ENCODE measurements at places on chromosomes 1 and 21. TPM values are rescaled to one million over a fixed set of nuclear protein-coding genes. Genes with fewer than 3 reads are reported as not detected.

DNA sequence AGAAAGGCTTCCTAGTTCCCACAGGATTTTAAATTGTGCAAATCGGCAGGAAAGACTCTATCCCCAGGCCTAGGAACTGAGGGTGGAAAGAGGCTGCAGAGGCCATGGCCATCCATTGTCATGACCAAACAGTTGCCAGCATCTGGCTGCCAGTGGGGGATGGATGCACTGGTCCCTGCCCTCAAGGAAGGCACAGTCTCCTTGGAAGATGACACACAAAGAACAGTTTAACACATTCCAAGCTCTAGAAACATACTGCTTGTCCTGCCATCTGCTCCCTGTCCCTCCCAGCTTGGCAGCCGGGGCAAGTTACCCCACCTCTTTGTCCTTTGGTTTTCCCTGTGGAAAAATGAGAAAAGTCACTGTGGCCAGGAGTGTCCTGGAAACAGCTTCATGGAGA is 83.2 kb downstream of the BCAR3 start:
- no peak overlapping the region for H3K4me3 ChIP-seq
- H3K27me3 ChIP-seq: peaks cover 2% of the 10 kb centered on the region
- DNase-seq: no peak
- H3K36me3 ChIP-seq: no peaks in the 10 kb centered on the region
- H3K4me1 ChIP-seq: no peaks in the 10 kb centered on the region

DNA sequence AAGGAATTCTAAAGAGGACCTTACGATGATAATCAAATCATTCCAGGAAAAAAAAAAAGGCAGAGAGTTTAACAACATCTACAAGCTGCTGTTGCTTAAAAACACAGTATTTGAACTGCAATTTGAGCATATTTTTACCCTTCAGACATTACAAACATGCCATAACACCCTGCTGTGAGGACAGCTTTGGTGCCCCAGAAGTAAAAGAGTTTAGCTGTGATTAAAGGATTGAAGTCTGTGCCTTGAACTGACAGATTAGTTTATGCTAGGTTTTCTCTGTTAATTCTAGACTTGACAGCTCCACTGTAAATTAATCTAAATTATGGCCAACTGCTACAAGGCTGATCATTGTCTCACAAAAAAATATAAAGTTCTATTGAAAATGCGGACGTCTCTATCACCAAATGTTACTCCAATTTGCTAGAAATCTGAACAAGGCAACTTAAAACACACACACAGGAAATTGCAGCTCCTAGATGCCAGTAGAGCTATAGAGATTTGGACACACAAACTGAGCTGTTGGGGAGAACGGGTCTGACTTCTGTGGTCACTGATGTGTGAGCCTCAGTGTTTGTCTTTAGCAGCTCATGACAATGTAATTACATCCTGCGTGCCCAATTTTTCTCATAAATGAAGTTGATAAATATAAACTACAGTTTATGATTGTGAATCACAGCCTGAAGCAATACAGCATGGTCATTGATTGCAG is 217.9 kb downstream of the NTNG1 start:
- H3K27ac ChIP-seq: no peak overlapping the region
- H3K27me3 ChIP-seq: no peaks in the 10 kb centered on the region
- no peaks in the 10 kb centered on the region for H3K4me1 ChIP-seq
- H3K4me3 ChIP-seq: no peak overlapping the region
- H3K36me3 ChIP-seq: no peaks in the 10 kb centered on the region

- no peaks in the 10 kb centered on the region for H3K36me3 ChIP-seq
- DNase-seq: no peak
- no peak overlapping the region for H3K4me3 ChIP-seq
- H3K27ac ChIP-seq: no peak overlapping the region
- no peaks in the 10 kb centered on the region for H3K4me1 ChIP-seq
Observed at GRCh38 chr1:158045639-158046038, 52.2 kb downstream of the KIRREL1 start.

- H3K36me3 ChIP-seq: no peaks in the 10 kb centered on the region
- no peak overlapping the region for H3K4me3 ChIP-seq
- peaks cover 8% of the 10 kb centered on the region for H3K4me1 ChIP-seq
- no peak for DNase-seq
- no peak overlapping the region for H3K27ac ChIP-seq
- no peaks in the 10 kb centered on the region for H3K27me3 ChIP-seq
Observed at GRCh38 chr1:44832056-44832705, 10.9 kb downstream of the PTCH2 start.

DNA sequence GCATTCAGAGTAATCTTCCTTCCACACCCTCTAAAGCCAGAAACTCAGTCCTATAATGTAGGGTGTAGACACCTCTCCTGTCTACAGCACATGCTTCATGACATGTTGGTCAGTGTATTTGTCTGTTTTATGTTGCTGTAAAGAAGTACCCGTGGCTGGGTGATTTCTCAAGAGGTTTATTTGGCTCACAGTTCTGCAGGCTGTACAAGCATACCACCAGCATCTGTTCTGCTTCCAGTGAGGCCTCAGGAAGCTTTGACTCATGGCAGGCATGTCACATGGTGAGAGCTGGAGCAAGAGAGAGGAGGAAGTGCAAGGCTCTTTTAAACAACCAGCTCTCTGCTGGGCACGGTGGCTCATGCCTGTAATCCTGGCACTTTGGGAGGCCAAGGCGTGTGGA is 12.1 kb downstream of the PLOD1 start:
- H3K27me3 ChIP-seq: no peaks in the 10 kb centered on the region
- peaks cover 3% of the 10 kb centered on the region for H3K36me3 ChIP-seq
- H3K4me1 ChIP-seq: no peaks in the 10 kb centered on the region
- DNase-seq: no peak

DNA sequence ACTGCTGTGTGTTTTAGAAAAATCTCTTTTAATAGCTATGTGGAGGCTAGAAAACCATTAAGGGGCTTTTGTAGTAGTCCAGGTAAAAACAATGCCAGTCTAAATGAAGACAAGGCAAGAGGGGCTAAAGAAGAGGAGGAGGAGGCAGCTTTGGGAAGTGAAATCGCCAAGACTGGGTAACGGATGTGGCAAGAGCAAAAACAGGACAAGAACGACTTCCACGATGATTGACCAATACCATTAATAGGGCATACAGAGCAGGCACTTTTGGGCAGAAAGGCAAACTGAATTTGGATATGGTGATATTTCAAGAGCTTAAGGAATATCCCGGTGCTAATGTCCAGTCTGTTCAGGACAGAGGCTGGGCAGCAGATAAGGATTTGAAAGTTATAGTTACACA is 22.0 kb downstream of the COA6 start:
- H3K36me3 ChIP-seq: peaks cover 11% of the 10 kb centered on the region
- DNase-seq: no peak
- no peaks in the 10 kb centered on the region for H3K27me3 ChIP-seq
- peaks cover 26% of the 10 kb centered on the region for H3K4me1 ChIP-seq

DNA sequence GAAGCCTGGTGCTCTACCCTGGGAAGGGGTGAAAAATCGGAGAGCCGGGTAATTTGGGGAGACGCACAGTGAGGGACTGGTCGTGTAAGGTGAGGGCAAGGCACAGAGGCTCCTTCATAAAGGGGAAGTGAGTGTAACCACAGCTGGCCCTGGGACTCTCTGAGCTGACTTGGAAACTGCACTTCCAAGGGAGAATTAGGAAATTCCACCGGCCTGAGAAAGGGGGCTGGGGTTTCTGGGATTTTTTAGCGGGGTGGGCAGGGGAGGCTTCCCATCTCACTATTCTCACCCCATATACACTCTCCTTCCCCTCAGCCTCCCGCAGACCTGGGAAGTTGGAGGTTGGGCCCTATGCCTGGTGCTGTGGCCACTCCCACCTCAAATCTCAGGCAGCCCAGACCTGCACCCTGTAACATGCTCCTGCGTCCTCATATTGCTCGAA is 88.3 kb upstream of the IPO9 start:
- H3K27me3 ChIP-seq: peaks cover 4% of the 10 kb centered on the region
- H3K27ac ChIP-seq: no peak overlapping the region
- H3K36me3 ChIP-seq: no peaks in the 10 kb centered on the region
- H3K4me1 ChIP-seq: peaks cover 11% of the 10 kb centered on the region
- no peak for DNase-seq
- peak overlapping the region; percentile 76 for H3K4me3 ChIP-seq

DNA sequence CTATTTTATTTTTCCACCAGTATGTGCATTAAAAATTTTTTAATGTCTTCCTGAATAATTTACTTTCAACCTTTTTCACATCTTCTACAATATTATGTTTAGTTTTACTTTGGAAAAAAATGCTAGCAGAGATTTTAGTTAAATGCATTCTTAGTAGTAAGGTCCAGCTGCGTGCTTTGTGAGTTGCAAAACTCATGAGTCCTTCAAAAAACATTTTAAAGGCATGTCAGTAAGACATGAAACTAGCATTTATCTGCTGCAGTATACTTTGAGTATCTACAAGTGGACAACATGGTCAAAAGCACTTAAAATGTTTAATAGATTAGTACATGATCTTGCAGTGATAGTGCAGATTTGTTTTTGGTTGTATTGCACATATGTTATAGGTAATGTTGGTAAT is 139.0 kb downstream of the HS2ST1 start:
- H3K27me3 ChIP-seq: no peaks in the 10 kb centered on the region
- peaks cover 3% of the 10 kb centered on the region for H3K36me3 ChIP-seq

GRCh38 chr1:15328351-15329103 is 81.2 kb upstream of the EFHD2 start:
- H3K36me3 ChIP-seq: no peaks in the 10 kb centered on the region
- no peak overlapping the region for H3K4me3 ChIP-seq
- DNase-seq: no peak
- peaks cover 2% of the 10 kb centered on the region for H3K4me1 ChIP-seq
- no peak overlapping the region for H3K27ac ChIP-seq

- H3K27ac ChIP-seq: no peak overlapping the region
- no peak for DNase-seq
- no peaks in the 10 kb centered on the region for H3K36me3 ChIP-seq
Observed at GRCh38 chr1:16172218-16172830, 16.5 kb upstream of the EPHA2 start.

- no peak for DNase-seq
- no peaks in the 10 kb centered on the region for H3K4me1 ChIP-seq
- H3K27me3 ChIP-seq: peaks cover 4% of the 10 kb centered on the region
- H3K27ac ChIP-seq: no peak overlapping the region
- H3K4me3 ChIP-seq: no peak overlapping the region
- no peaks in the 10 kb centered on the region for H3K36me3 ChIP-seq
Observed at GRCh38 chr1:201250326-201251011, 32.8 kb upstream of the PKP1 start.

GRCh38 chr1:100810360-100810759 is 84.3 kb downstream of the EXTL2 start:
- H3K27me3 ChIP-seq: peaks cover 24% of the 10 kb centered on the region
- H3K4me3 ChIP-seq: no peak overlapping the region
- no peaks in the 10 kb centered on the region for H3K36me3 ChIP-seq
- no peak for DNase-seq
- peaks cover 2% of the 10 kb centered on the region for H3K4me1 ChIP-seq

DNA sequence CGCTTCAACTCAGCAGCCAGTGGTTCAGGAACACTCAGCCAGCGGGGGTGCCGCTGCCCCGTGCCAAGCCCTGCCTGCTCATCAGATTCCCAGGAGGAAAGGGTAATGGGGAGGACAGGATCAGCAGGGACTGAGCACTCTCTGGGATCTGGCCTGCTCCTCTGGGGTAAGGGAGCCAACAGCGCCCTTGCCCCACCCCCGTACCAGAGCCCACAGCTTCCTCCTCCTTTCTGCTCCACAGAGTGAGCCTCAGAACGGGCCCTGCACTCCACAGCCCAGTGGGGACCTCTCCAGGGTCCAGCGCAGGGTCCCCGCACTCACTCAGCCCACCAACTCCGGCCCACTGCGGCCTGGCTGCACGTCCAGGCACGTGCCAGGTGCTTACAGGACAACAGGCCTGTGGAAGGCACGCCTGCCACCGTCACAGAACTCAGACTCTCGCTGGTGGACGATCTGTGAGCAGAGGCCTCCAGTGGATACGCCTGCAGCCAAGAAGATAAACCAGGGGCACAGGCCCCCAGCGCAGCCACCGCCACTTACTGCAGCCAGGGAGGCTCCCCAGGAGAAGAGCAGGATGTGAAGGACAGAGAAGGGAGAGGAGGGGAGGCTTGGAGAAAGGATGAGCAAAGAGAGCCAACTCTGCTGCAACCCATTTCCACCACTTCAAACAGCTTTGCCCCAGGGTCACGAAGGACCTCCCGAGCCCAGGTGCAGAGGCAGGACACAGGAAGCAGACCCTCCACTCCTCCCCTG is 2.1 kb downstream of the MEGF6 start:
- no peak for DNase-seq
- peaks cover 7% of the 10 kb centered on the region for H3K4me1 ChIP-seq
- H3K4me3 ChIP-seq: no peak overlapping the region
- no peaks in the 10 kb centered on the region for H3K36me3 ChIP-seq
- H3K27me3 ChIP-seq: peaks cover 16% of the 10 kb centered on the region

DNA sequence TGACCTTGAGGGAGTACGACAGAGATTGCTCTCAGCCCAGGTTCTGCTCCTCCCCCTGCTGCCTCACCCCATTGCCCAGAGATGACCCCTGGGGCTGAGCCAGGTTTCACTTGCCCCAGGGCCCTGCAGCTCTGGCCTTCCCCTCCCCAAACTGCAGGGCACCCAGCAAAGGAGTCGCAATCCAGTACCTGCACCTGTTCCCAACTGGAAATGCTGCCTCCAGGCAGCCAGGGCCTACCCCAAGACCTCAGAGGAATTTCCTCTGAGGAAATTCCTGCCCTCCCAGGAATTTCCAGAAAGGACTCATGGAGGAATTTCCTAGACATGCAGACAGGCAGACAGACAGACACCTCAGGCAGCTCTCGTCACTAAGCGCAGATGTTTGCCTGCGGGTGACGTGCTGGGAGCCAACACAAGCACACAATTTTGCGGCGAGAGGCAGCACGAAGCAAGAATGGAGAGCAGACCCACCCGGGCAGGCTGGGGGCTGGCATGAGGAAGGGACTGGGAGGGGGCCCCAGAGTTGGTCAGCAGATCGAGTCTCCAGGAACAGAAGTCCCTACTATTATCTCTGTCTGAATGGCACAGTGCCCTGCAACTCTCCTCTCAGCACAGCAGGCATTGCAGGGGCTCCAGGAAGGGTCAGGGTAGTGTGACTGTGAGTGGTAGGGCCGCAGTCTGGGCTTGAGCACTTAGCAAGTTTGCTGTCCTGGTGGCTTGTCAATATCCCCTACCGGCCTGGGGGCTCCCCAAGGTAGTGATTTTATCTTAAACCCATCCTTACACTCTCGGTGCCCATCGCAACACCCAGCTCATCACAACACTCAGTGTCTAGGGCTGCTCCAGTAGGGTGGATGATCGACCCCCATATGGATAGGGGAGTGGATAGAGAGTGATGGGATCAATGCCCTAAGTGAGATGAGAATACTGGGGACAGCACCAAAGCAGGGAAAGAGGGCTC is 2.9 kb upstream of the EFNA1 start:
- DNase-seq: no peak
- H3K27me3 ChIP-seq: peaks cover 23% of the 10 kb centered on the region
- H3K36me3 ChIP-seq: no peaks in the 10 kb centered on the region
- no peak overlapping the region for H3K4me3 ChIP-seq
- H3K27ac ChIP-seq: no peak overlapping the region

- no peaks in the 10 kb centered on the region for H3K27me3 ChIP-seq
- DNase-seq: peak; percentile 43
- peak overlapping the region; percentile 98 for H3K27ac ChIP-seq
Observed at GRCh38 chr1:24643363-24644099, 429 bp downstream of the SRRM1 start.

- H3K27me3 ChIP-seq: no peaks in the 10 kb centered on the region
- no peaks in the 10 kb centered on the region for H3K4me1 ChIP-seq
- DNase-seq: no peak
- H3K27ac ChIP-seq: no peak overlapping the region
- no peak overlapping the region for H3K4me3 ChIP-seq
Observed at GRCh38 chr1:21129407-21129806, 47.3 kb downstream of the EIF4G3 start.

GRCh38 chr1:86273066-86273465 is 116.5 kb upstream of the COL24A1 start:
- H3K36me3 ChIP-seq: no peaks in the 10 kb centered on the region
- H3K27me3 ChIP-seq: no peaks in the 10 kb centered on the region
- DNase-seq: no peak
- H3K4me1 ChIP-seq: no peaks in the 10 kb centered on the region
- H3K4me3 ChIP-seq: no peak overlapping the region

The SPATA17 gene
- not detected for total RNA-seq

The KLF17 gene
- total RNA-seq: not detected

The ANXA9 gene
- total RNA-seq: not detected

Data from activated CD4-positive, alpha-beta memory T cell treated with anti-CD3 and anti-CD28 coated beads for 36 hours (primary cell).